ENCODE measurements at places on chromosomes 12 and 14. TPM values are rescaled to one million over a fixed set of nuclear protein-coding genes. Genes with fewer than 3 reads are reported as not detected.

The GCH1 gene
- 9.2 TPM for polyA plus RNA-seq

- no peak for DNase-seq
Observed at GRCh38 chr14:81068176-81068782, 112.9 kb downstream of the TSHR start.

GRCh38 chr12:25347716-25348592 lies 97.2 kb upstream of the KRAS start:
- no peak for DNase-seq

DNA sequence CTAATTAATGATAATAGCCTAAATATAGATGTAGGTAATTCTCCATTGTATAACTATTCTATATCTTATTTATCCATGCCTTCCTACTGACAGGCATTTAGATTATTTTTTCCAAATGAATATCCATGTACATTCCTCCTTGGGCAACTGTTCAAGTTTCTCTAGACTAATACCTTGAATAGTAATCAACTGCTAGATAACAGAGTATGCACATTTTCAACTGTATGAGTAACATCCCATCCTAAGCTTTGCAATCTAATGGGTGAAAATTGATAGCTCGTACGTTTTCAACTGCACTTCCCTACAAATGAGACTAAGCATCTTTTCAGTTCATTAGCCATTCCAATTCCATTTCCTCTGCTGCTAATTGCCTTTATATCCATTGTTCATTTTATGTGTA lies 37.0 kb downstream of the YAF2 start:
- DNase-seq = no peak

The VWF gene
- polyA plus RNA-seq = 18.5 TPM

- DNase-seq = no peak
Observed at GRCh38 chr12:37565112-37565511, 751.5 kb upstream of the ALG10B start.

- no peak for DNase-seq
Observed at GRCh38 chr12:43285159-43285598, 266.8 kb downstream of the ADAMTS20 start.

The BBOF1 gene
- 16.1 TPM for polyA plus RNA-seq

GRCh38 chr12:54740882-54741281 lies 92.7 kb upstream of the DCD start:
- DNase-seq = no peak

- DNase-seq = no peak
Observed at GRCh38 chr12:120652656-120653435, 12.4 kb downstream of the CABP1 start.

- DNase-seq = no peak
Observed at GRCh38 chr14:32702562-32702961, 236.1 kb upstream of the NPAS3 start.
